Lung microvascular endothelial cell (primary cell): ENCODE measurements at places on chromosomes 3 and 15.

DNA sequence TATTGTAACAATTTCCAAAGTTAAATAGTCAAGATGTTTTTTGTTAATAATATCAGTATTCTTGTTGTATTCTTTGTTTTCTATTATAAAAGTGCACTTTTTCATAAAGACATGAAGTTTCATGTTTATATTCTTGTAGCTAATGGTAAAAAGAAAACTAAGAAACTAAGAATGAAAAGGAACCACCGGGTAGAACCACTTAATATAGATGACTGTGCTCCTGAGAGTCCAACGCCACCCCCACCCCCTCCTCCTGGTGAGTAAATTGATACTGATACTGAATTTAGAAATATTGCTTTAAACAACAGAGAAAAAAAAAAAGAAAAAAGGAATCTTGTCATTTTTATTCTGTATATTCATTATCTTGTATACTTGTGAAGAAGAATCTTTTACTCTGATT, 13.4 kb downstream of the DHFR2 start:
- no peak for DNase-seq

DNA sequence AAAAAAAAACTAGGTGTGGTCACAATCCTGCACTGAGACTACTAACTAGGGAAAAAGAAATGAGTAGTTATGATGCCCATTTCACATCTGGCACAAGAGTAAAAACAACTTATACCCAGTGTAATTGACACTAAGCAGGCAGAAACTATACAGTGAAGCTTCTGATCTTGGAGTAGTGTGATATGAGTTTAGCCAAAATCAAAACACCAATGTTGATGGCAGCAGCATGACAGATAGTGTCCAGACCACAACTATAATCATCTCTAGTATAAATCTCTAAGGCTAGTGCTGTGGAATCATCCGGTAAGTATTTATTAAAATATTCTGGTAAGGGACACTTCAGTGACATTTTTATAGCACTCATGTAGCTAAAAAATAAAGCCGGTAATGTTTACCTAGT, 108.5 kb upstream of the EPHA6 start:
- no peak for DNase-seq

GRCh38 chr3:149934524-149934923, 36.2 kb downstream of the PFN2 start:
- no peak for DNase-seq

DNA sequence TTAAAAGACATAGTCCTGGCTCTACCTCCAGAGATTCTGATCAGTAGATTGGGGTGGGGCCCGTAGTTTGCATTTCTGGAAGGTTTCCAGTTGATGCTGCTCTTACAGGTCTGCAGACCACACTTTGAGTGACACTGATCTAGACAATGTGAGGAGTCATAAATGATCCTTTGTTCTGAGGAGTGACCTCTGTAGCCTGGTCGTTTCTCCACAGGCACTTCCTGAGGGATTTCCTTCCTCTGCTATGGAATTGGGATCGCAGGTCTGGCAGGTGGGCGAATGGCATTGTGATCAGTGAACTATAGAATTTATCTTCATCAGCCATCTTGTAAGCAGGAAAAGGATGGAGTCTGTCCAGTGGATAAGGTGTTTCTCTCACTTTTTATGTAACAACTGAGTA, 5.5 kb downstream of the GFM1 start:
- DNase-seq, result peak; percentile 86

DNA sequence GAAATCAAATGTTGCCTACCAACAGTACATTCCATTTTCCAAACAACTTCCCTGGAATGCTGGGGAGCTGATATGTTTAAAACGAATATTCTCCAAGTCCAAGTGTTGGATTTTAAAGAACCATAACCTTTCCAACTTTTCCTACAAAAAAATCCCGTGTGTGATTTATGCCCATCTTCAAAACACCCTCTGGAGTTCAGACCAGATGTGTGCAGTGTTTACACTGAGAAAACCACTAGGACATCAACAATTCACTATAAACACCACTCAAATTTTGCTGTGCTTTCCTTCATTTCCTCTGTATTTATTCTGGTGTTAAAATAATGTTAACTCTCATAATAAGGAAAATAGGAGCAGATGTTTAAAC, 2.4 kb downstream of the VGLL4 start:
- no peak for DNase-seq

GRCh38 chr3:101988596-101988995, 139.3 kb downstream of the NFKBIZ start:
- no peak for DNase-seq

DNA sequence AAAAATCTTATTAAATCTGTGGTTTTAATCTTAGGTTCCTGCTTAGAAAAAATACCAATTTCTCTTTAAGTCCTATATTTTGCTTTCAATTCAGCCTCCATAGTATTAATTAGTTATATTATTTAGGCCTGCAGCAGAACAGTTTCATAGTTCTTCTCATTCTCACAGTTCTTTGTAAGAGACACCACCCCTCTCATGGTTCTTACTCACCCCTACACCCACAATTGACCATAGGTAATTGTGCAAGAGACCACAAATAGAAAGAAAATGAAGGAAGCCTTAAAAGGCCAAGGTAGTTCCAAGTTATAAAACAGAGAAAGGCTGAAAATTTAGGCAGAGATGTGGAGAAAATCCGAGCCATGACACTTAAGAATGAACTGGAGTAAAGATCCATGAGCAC, 415.3 kb downstream of the TIGIT start:
- no peak for DNase-seq

GRCh38 chr3:143978263-143978631, 6.6 kb downstream of the DIPK2A start:
- DNase-seq, result no peak

GRCh38 chr3:107973152-107973551, 117.7 kb downstream of the CD47 start:
- no peak for DNase-seq

- peak; percentile 36 for DNase-seq
These were observed 794 bp downstream of the ARPP19 start for GRCh38 chr15:52567871-52568600.

- DNase-seq, result no peak
These were observed 106.6 kb downstream of the MYH15 start for GRCh38 chr3:108403686-108404345.

DNA sequence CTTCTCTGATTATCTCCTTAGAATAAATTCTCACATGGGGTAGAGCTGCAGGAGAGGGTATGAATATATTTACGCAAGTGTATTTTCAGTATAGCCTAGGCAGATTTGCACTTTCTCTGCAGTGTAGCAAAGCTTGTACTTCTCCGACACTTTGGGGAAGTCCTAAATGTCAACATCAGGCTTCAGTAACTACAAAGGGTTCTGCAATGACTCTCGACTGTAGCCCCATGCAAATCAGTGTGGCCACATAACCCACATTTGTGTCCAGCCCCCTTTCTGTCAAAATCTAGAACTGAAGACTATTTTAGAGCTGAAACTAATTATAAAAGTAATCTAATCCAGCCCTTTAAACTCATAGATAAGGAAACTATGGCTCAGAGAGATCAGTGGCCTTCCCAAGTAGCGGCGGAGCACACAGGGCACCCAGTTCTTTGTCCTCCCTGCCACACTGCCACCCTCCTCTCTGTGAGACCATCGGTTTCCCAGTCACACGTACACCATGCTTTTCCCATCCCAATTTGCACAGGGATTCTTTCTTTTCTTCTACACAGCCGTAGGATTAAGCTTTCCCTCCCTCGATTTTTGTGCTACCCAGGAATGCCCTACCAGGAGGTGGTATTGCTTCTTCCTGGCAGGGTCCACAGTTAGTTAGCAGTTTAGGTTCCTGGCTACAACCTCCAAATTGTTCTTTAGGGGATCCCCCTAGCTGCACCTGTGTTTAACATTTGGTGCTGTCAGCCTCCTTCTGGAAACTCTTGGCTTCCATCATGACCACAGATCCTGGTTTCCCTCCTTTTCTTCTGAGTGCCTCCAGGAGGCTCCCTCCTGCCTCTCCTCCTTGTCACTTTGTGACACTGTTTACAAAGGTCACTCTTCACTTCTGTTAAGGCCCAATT, 22.9 kb downstream of the MRAS start:
- DNase-seq, result no peak

GRCh38 chr3:157094751-157095480, 65.0 kb downstream of the CCNL1 start:
- DNase-seq, result no peak

- DNase-seq, result no peak
These were observed 13.4 kb downstream of the FHIT start for GRCh38 chr3:61237858-61238257.

DNA sequence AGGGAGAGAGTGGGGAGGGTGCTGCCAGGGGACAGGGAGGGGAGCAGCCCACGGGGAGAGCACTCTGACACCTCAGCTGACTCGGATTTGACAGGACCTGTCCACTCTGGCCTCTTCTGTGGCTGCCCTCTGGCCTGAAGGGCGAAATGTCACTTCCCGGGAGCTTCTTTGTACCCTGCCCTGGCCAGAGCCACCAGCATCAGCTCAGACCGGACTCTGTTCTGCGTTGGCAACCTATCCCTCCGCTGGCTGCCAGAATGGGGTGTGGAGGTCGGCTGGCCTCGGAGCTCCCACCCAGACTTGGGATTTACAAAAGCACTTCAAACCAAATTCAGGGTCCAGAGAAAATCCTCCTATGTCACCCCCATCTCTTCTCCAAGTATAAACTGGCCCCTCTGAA, 336.7 kb upstream of the FRG2C start:
- DNase-seq, result no peak

DNA sequence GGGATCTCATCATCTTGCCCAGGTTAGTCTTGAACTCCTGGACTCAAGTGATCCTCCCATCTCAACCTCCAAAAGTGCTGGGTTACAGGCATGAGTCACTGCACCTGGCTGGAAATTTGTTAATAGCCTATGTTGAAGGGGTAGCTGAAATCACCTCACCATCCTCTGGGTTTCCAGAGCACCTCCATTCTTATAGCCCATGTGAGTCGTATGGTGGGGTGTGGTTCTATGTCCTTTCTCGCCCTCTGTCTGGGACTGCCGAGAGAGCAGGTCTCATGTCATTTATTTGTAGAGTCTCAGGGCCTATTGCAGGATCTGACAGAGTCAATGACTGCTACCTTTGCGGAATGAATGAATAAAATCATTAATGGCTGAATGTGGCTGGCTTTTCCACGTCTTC, 20.9 kb downstream of the CEMIP start:
- DNase-seq, result no peak

DNA sequence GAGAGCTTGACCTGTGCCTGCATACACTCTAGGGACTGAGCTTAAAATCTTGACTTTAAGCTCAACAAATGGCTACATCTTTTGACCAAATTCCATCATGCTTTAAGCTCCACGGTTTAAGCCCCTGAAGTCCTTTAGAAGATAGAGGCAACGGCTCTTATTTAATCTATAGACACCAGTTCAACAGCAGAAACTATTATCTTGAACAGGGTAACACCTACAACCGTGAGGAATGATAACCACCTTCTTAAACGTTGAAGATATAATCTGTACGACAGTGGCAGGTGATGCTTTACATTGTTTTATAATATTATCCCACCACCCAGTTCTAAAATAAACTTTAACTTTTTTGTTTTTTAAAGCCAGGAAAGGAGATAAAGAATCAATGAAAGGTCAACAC, 1007.8 kb downstream of the FHIT start:
- DNase-seq, result no peak

DNA sequence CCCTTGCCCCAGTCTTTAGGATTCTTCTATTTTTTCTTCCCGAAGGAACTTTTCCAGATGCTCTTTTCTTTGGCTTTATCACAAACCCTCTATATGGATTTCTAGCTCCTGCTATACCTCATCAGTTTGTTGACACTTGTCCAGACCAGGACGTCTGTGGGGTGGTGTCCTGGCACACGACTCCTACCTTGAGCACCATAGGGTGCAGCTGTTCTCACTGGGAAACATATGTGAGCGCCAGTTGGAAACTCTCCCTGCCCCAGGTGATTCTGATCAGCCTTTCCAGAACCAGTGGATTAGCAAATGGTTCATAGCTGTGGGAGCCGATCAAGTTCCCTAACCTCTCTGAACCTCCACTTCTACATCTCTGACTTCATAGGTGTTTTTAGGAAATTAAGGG, 40.6 kb upstream of the USP3 start:
- DNase-seq, result no peak
